ENCODE measurements at places on chromosomes 3 and 15.

DNA sequence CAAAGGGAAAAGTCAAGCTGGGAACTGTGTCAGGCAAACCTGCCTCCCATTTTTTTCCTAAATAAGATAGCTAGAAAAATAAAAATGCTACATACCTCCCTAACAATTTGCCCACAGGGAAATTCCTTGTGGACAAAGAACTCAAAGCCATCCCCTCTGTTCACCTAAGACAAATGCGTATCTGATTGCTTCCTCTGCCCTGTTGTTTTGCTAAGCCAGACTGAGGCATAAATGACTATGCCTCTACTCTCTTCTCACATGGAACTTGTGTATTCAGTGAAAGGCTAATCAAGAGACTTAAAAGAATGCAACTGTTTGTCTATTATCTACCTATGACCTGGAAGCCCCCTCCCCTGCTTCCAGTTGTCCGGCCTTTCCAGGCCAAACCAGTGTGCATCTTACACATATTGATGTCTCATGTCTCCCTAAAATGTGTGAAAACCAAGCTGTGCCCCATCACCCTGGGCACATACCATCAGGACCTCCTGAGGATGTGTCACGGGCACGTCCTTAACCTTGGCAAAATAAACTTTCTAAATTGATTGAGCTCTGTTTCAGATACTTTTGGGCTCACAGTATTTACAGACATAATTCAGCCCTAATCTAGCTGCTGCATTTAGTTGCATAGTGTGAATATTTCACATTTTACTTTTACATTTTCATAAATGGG lies 15.8 kb downstream of the CHD2 start:
- no peak for DNase-seq

DNA sequence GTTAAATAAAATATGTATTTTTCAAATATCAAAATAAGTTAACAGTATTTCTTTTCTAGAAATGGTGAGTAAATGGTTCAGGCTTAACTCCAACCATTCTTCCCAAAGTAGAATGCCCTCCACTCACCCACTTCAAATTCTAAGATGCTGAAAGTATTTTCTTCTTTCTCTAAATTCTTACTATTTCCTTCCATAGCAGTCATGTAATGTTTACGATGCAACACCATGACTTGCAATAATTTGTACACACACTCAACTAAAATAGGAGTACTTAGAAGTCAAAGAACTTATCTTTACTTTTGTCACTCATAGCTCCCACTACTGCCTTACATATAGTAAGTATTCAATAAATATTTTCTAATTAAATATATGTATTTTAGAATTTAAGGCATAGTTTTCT lies 65.0 kb downstream of the AQR start:
- no peak for DNase-seq

DNA sequence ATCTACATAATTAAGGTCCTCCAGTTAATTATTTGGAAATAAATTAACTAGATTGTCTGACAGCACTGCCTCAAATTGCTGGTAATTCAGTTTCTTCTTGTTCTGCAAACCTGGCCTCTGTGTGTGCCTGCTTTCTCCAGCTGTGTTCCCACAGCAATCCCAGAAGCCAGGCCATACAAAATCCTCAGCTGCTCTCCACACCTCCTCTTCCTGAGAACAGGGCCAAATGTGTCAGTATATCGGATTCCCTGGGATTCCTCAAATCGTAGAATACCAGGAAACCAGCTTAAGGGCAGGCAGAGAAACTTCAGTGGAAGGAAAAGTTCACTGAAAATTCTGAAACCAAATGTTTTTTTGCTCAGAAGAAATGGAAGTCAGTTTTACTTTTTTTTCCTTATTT lies 261.4 kb downstream of the ZMAT3 start:
- no peak for DNase-seq

DNA sequence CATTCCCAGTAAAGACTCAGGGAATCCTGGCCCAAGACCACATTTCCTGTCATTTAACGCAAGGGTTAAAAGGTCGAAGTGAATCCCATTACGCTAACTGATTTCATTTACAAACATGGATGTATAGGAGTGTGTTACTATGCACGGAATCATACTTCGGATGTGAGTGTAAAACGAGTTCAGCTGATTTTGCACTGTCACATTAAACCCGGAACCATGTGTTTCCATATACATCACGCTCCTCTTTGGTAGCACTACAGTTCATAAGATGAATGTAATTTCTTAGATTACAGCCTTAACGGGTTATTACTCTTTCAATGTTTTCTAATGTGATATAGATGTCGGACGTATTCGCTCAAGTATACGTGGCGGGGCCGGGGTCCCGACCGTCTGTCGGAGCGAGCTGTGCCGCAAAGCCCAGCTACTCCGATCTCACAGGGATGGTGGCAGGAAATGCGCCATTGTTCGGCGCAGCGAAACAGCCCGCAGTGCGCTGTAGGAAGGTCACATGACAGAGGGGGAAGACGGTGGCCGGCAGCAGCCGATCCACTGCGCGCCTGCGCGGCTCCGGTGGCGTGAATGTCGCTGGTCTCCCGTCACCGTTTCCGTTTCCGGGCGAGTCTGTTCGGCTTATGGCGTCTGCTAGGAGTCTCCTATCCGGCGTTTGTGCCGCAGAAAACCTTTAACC lies 97.3 kb downstream of the NPAP1 start:
- peak; percentile 53 for DNase-seq

DNA sequence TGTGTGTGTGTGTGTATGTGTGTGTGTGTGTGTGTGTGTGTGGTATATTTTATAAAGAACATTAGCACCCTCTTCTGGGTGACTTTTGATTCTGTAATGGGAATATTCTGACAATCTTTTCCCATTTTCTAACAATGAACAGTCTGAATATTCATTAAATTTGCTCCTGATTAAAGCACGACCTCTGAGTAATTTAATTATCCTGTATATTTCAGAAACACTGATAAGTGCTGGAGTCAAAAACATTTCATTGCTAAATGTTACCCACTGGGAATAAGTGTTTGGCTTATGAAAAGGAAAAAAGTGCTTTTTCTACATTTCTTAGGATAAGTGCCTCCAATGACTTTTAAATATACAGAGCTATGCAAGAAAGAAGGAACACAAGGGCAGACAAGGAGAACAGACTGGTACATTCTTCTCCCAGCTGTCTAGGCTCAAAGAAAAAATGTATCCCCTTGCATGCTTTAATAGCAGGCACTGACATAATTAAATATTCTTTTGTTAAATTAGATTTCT lies 32.3 kb upstream of the SYNPR start:
- no peak for DNase-seq

DNA sequence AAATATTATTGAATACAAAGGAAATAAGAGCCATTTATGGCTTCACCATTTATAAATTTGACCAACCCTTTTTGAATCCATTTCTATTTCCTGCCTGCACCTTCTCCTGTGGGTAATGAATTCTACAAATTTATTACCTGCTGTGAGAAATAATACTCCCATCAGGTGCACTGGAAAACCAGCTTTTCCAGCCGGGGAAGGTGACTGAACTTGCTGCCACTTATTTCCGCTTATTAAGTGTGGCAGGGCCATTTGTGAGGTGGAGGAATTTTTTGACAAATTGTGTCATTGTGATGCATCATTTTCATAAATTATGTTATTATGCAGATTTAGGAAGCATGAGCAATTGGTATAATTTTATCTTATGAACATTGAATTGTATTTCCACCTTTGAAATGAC lies 151.1 kb downstream of the SQOR start:
- DNase-seq = no peak

DNA sequence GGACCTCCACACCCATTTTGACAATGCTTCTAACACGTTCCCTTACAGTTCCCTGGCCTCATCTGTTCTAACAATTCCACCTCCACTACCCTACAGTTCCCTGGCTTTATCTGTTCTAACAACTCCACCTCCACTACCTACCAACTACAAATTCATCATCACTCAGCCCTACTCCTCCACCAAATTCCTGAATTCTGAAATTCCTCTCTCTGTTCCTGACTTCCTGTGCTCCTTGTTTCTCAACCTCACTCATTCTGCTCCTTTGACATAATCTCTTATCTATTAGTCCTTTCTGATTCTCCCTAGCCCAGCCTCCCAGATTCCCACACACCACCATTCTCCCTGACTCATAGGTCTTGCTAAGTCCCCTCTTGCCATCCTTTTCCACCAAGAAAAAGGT lies 22.5 kb downstream of the UPK1B start:
- DNase-seq = no peak

DNA sequence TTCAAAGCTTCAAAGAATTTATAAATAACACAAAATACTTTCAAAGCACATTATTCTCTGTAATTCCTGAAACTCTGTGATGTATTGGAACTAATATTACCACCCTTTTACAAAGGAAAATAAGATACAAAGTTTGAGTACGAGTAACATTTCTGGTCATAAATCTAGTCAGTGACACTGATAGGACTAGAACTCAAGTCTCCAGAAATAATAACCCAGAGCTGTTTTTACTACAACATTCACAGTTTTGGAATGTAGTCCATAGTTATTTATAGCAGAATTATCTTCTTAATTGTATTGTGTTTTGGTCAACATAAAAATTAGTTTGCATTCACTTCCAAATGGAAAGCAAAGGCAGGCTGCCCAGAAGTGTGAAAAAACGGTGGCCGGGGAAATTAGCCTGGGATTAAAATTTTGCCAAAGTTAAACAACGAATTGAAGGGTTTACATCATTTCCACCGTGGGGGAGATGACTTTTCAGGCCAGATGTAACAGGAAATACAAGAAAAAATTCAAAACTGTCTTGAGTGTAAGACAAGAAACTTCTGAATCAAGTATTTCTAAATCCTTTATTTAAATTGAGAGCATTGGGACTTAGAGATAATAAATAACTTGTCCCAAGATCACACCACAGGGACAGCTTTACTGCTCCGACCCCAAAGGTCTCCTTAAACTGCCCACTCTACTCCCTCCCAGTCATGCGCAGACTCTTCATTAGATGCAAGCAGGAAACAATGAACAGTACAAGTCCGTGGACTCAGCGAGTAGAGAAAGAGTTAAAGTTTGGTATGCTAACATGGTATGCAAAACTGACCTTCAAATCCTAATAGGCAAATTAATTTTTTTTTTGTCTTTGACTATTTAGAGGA lies 74.3 kb upstream of the VGLL4 start:
- no peak for DNase-seq

- no peak for DNase-seq
These were observed 39.9 kb downstream of the DENND4A start for GRCh38 chr15:65752151-65752700.

DNA sequence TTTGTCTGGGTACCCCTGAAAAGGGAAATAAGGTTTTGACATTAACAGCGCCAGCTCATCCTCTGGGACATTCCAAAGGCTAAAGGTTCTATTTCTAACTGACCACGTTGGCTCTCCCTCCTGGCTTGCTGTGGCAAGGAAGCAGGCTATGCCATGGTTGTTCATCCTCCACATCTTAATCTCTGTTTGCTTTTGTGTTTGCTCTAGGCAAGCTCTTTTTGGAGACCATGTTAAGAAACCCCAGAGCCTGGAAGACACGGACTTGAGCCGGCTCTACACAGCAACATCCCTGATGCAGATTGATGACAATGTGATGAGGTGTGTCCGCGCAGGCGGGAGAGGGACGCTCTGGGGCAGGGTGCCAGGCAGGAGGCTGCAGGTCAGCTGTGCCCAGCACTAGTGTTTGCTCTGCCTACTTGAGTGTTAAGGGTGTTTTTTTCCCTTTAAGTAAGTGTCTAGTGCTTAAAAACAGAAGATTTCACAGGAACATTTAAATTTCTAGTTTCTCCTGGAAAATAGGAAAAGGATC lies 33.3 kb downstream of the RLBP1 start:
- no peak for DNase-seq

DNA sequence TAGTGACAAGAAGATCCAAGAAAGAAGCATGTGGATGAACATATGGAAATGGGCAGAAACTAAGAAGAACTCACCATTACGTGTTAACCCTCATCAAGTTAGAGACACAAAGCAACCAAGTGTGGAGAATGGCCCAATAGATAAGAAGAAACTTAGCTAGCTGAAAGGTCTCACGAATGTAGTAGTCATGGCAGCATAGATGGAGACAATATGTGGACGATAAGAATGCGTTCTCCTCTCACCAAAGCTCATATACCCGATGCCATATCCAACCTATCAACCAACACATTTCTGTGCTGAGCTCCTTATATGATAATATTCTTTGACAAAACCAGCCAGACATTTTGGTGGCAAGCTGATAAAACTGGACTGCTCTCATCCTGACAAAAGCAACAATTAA lies 15.1 kb upstream of the CLDN1 start:
- DNase-seq = no peak

- DNase-seq = no peak
These were observed 2.2 kb downstream of the CHRNB4 start for GRCh38 chr15:78638658-78639314.

GRCh38 chr15:56890038-56890437 lies 28.4 kb upstream of the TCF12 start:
- no peak for DNase-seq

DNA sequence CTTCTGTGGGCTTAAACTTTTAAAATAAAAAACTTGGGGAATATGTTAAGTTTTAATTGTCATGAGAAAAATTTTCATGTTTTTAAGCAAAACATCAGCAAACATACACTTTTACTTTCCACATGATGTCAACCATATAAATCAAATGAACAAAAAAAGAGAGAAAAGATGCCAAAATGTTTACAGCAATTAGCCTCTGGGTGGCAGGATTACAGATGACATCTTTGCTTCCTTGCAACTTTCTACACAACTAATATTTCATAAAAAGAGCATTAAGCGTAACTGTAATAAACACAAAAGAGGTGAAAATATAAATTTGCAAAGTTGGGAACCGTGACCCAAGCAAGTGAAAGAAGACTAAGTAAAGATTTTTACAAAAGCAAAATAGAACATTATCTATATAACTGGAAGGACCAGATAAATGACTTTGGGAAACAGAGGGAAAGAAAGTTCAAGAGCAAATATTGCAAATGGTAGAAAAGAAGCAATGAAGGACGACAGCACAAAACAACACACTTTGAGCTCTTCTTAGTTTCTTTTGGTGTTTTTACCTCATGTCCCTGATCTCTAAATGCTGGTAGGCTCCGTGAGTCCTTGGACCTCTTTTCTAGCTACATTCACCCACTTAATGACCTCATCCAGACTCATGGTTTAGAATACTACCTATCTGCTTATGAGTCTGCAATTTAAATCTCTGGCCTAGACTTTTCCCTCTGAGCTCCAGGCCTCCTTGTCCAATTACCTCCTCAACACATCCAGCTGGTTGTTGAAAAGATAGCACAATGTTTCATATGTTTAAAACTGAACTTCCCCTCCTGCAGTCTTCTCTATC lies 9.4 kb downstream of the TP53BP1 start:
- DNase-seq = no peak

GRCh38 chr3:49351521-49352011 lies 6.6 kb downstream of the GPX1 start:
- peak; percentile 83 for DNase-seq
